Germinal center (tissue), 1 donor: ENCODE measurements at places on chromosomes 4 and X.
A peak's percentile ranks its signal among the peaks of the same experiment; 100 is the strongest.

GRCh38 chr4:23023121-23023520, 330.4 kb downstream of the GBA3 start:
- no peak for DNase-seq

DNA sequence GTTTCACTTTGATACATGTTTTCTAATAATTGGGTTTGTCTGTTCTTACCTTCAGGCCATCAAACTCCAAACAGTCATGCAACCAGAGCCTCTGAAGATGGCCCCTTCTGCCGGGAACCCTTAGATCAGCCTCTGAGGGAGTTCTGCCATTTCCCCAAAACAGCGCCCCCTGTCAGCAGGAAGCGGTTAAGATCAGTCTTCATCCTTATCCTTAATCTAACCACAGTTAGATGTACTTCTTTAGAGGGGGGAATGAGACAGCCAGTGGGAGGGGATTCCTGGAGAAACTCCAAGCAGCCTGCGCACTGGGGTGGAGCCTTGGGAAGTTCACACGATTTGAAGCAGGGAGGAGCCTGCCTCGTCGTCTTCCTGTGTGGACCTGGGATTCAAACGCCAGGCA, 185.4 kb downstream of the INPP4B start:
- DNase-seq, result no peak

DNA sequence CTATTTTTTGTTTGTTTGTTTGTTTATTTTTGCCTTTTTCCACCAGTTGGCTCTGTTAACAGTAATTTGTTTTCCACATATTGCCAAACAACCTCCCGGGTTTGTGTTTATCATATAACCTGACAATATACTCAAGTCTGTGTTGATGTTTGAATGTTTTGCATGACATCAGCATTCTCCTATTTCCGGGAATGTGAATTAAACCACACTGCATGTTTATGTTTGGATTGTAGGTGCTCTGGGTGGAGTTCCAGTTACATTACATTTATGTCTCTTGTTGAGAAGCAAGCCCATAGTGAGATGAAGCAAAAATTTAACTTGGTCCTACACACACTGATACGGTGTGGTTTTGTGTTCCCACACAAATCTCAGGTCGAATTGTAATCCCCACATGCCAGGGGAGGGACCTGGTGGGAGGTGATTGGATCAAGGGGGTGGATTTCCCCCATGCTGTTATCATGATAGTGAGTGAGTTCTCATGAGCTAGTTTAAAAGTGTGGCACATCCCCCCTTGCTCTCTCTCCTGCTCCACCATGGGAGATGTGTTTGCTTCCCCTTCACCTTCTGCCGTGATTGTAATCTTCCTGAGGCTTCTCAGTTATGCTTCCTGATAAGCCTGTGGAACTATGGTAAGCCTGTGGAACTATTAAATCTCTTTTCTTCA, 54.4 kb upstream of the CLNK start:
- DNase-seq, result no peak

- DNase-seq, result no peak
These were observed 116.7 kb upstream of the STOX2 start for GRCh38 chr4:183788308-183788905.

DNA sequence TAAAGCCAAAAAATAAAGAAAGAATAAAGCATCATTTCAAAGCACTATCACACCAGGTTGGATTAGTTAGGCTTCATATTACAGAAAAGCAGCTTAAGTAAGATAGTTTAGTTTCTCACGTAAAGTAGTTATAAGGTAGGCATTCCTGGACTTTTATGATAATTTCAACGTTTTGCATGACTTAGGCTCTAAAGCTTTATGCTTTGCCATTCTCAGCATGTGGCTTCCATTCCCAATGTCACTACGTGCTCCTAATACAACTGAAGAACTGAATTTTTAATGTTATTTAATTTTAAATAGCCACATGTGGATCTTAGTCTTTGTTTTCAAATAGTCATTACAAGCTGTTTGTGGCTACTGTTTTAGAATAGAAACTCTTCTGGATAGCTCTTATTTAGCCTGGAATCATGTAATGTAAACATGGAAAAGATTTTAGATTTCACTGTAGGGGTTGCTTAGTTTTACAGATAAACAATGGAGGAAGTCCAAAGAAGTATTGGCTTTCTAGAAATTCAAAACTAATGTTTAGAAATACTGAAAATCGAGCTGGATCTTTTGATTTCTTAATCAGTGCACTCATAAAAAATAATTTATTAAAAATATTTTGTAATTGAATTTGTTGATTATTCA, 710.0 kb downstream of the IL1RAPL1 start:
- no peak for DNase-seq

GRCh38 chr4:143404555-143404954, 67.9 kb downstream of the GAB1 start:
- DNase-seq, result no peak

DNA sequence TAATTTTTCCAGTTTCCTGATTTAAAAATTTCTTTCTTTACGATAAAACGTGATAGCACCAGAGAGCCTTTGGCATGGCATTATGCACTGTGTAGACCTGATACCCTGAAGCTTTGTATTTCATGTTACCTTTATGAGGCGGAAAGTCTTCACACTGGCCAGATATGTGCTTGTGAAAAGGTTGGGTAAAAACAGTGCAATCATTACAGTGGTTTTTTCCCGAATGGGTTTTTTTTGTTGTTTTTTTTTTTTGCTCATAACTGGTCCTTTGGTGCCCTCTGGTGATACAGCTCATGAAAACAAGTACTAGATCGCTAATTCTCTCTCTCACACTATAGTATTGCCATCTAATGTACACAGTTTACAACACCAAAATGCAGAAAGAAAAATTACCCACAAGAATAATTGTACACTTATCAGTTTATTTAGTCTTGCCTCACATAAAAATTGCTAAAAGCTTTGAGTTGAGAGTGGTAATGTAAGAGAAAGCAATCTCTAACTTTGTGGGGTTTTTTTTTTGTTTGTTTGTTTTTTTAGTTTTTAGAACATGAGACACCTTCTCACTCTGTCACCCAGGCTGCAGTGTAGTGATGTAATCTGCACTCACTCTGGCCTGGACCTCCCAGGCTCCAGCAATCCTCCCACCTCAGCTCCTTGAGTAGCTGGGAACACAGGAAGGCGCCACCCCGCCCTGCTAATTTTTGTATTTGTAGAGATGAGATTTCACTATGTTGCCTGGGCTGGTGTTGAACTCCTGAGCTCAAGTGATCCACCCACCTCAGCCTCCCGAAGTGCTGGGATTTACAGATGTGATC, 21.3 kb downstream of the SPCS3 start:
- peak; percentile 28 for DNase-seq

DNA sequence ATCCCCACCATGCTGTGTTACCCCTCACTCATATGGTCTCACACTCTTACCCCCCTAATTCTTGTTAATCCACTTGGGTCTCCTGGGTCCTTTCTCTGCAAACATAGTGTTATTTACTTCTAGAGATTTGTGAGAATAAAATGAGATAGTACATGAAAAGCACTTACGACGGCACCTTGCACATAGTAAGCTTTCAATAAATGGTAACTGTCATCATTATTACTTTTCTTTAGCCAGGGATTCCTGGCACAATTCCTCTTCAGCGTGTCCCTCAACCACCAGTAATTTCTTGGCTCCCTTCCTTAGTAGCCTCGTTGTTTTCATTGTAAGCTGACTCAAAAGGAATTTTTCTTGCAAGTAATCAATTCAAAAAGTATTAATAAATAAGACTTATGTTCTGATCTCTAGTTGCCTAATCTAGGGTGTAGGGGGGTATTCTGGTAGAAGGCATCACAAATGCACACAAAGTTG, 30.1 kb upstream of the RBMX start:
- no peak for DNase-seq

- DNase-seq, result no peak
These were observed 4.5 kb downstream of the CHRDL1 start for GRCh38 chrX:110791071-110791470.

DNA sequence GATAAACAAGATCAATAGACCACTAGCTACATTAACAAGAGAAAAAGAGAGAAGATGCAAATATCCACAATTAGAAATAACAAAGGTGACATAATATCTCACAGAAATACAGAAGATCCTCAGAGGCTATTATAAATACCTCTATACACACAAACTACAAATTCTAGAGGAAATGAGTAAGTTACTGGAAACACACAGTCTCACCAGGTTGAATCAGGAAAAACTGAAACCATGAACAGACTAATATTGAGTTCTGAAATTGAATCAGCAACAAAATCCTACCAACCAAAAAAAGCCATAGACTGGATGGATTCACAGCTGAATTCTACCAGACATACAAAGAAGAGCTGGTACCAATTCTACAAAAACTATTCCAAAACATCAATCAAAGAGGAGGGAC, 211.8 kb upstream of the CPEB2 start:
- DNase-seq, result no peak

GRCh38 chr4:48570646-48571220, 80.7 kb downstream of the ZAR1 start:
- DNase-seq, result no peak

DNA sequence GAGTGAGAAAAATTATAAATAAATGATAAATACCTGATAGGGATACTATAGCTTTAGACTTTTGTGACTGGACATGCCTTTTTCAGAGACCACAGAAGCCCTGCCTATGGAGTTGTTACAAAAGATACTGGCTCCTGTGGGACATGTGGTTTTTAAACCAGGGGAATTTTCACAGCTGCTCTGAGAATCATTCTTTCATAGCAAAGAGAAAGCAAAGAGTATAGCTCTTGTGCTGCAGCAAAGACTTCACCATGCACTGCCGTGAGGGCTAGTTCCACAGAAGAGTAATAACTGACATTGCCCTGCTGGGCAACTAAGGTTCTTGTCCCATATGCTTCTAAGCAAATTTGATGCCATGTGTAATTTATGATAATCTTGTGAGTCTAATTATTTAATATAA, 98.2 kb downstream of the MAPK10 start:
- DNase-seq, result no peak

DNA sequence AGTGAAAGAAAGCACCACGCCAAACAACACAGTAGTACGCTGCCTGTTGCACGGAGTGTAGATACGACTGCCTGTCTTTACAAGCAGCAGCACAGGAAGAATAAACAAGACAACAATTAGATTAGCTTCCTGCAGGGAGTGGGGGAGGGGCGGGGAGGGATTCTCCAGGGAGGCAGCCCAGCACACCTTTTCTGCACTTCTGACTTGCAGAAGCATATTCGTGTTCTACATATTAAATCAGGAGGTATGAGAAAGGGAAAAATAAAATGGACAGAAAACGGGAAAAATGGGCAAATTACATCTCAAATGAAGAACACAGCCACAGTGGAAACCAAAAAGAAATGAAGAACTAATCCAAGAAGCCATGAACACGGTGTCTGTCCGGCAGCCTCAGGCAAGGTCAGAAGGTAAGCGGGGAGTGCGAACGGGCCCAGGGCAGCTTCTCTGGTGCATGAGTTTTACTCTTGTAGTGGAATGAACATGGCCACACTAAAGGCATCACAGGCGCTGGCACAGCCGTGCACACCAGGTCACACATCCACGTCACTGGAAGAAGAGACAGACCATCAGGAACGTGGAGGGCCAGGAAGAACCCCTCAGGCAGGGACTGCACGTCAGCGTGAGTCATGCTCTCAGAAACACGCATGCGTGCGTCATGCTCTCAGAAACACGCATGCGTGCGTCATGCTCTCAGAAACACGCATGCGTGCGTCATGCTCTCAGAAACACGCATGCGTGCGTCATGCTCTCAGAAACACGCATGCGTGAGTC, 20.1 kb upstream of the ADRA2C start:
- no peak for DNase-seq

DNA sequence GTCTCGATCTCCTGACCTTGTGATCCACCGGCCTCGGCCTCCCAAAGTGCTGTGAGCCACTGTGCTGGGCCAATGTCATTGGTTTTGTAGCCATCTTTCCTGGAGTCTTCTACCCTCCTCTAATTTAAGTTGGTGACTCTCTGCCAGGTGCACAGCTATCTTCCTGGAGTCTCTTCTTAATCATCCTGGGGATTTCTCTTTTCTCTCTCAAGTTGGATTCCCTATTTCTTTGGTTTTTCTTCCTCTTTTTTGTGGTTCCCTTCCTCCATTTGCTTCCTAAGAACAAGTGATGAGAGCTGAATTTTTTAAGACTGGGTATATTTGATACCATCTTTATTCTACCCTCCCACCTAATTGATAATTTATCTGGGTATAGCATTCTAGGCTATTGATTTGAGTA, 113.8 kb downstream of the SYNPO2 start:
- no peak for DNase-seq

GRCh38 chrX:152850465-152850864, 19.6 kb downstream of the NSDHL start:
- no peak for DNase-seq

DNA sequence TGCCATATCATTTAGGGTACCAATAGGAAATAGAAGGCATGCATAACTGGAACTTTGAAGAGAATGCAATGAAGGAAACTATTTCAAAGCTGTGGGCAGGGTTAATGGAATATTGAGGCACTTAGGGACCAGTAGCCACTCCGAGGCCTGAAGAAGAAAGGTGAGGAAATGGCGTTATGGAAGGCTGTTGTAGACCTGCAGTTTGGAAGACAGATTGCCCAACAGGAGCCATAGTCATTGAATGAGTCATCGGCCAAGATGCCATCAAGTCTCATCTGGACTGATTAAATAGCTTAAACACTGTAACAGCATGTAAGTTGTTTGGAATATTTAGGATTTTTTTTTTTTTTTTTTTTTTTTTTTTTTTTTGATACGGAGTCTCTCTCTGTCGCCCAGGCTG, 11.6 kb downstream of the CXCL13 start:
- no peak for DNase-seq

DNA sequence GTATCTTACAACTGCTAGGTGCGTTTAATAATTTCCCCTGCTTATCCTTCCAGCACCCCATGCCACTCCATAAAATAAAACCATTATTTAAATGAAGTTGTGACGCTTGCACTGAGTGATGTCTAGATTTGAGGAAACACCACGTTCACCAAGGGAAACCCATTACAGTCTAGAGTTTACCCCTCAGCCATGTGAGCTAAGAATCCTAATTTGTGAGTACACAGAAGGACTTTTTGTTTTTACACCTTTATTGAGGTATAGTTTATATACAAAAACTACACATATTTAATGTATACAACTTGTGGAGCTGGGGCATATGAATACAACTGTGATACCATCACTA, 326.8 kb downstream of the RAPGEF2 start:
- DNase-seq, result no peak

GRCh38 chr4:3630598-3631543, 98.6 kb upstream of the LRPAP1 start:
- no peak for DNase-seq

- no peak for DNase-seq
These were observed 17.7 kb upstream of the STX18 start for GRCh38 chr4:4559596-4559995.
